SW 1271 (cell line): ENCODE measurements at places on chromosomes 6 and 20.

GRCh38 chr6:36028088-36028876, 674 bp downstream of the MAPK14 start:
- no peak for DNase-seq

DNA sequence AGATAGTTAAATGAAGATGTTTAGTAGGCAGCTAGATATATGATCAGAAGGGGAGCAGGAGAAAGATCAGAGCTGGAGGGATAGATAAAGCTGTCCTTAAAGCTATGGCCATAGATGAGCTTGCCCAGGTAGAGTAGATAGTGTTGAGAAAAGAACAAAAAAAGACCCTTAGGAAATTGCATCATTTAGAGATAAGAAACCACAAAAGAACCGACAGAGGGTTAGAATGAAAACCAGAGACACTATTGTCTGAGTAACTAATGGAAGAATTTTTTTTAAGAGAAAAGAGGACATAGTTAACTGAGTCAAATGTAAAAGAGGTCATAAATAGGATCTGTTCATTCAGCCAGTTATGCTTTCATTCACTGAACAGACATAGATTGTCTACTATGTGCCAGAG, 101.8 kb downstream of the TNFAIP3 start:
- no peak for DNase-seq

- DNase-seq = no peak
Measured at GRCh38 chr6:156150391-156150790, 626.8 kb upstream of the ARID1B start.

DNA sequence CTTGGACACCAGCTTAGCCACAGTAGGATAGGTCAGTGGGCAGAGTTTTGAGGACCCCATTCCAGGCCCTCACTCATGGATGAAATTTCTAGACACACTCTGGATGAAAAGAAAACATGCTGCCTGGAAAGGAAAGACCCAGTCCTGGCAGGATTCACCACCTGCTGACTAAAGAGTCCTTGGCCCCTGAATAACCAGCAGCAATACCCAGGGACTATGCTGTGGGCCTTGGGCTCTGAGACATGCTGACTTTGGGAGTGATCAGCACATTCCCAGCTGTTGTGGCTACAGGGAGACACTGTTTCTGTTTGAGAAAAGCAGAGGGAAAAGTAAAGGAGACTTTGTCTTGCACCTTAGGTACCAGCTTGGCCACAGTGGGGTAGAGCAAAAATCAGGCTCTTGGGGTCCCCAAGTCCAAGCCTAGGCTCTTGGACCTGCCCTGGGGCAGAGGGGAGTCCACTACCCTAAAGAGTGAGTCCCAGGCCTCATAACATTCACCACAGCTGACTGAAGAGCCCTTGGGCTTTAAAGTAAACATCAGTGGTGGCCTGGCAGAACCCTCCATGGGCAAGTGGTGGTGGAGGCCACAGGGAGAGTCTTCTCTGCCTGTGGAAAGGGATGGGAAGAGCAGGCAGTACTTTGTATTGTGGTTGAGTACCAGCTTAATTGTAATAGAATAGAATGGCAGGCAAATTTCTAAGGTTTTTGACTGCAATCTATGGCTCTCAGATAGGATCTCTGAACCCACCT, 516.8 kb downstream of the BCKDHB start:
- DNase-seq = no peak

DNA sequence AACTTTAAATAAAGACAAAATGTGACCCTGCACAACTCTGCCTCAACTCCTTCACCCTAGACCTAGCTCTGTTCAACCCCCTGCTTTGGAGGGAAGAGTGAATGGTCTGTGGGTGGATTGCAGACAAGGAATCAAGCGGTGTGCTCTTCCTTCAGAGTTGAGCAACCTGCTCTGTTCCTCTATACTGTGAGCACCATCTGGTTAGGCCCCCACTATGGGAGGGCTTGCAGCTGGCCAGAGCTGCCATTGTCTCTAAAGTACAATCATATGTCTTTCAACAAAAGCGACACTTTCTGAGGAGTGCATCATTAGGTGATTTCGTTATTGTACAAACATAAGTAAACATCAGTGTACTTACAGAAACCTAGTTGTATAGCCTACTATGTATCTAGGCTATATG, 406.1 kb upstream of the MARCKS start:
- DNase-seq = no peak

GRCh38 chr20:59139998-59140397, 23.6 kb upstream of the ZNF831 start:
- no peak for DNase-seq

- no peak for DNase-seq
Measured at GRCh38 chr6:106538145-106538544, 91.2 kb downstream of the RTN4IP1 start.

DNA sequence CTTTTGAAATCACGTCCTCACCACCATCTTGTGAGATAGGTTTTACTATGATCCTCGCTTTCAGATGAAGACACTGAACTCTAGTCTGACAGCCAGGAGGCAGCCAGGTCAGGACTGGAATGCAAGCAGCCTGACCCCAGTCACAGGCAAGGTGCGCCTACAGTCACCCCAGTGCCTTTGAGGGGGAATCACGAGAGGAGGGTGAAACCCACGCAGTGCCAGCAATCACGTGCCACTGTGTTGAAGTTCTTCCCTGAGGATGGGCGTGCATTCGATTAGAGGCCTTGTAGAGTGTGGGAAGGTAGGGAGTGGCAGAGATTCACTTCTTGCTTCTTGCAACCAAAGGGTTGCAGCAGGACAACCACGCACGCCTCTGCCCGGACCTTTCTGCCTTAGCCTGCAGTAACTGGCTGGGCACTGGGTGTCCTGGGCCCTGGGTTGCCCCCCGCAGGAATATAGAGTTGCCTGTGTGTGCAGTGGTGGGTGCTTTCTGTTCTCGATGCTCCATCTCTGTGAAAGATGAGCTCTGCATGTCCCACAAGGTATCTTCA, 33.7 kb upstream of the IRF4 start:
- DNase-seq = no peak

DNA sequence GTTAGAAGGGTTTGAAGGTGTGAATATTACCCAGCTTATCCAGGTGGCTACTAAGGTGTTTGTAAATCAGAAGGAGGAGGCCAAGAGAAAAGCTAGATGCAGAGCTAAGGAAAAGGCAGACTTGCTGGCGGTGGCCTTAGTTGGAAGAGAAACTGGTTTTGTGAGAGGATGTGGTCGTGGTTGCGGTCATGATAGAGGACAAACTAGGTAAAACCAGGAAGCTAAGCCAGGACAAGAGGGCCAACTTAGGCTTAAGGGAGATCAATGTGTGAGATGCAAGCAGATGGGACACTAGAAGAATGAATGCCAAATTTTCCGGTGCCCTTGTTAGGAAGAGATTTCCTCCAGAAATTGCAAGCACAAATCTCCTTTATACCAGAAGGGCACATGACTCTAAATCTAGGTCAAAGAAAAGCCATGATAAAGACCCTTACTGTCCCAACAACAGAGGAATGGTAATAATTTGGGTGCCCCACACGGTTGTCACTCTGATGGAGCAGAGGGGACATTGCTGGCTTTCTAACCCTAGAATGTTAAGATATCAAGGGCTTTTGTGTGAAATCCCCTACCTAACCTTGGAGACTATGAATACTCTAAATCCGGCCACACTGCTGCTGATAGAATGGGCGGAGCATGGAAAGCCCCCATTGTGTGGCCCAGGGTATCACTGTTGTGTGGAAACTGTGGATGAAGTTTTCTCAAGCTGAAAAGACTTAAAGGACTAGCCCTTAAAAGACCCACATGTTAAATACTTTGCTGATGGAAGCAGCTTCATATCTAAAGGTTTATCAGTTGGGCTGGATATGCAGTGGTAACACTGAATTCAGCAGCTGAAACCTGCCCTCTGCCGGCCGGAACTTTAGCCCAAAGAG, 7.8 kb downstream of the IL22RA2 start:
- DNase-seq = no peak

DNA sequence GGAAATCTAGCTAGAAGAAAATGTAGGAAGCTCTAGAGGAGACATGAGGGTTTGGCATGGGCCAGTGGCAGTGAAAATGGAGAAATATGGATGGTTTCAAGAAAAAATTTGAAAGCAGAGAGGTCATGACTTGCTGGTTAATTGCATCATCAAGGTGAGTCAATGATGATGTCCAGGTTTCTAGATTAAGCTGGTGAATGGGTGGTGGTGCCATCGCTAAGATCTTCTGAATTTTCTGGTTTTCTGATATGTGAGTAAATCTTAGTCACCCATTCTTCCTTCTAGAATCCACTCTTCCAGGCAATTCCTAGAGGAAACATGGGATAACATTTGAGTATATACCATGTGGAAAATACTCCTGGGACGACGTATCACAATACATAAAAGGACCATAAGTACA, 25.0 kb downstream of the SH3BGRL2 start:
- DNase-seq = no peak
